ENCODE measurements at places on chromosomes 1 and 21. TPM values are rescaled to one million over a fixed set of nuclear protein-coding genes. Genes with fewer than 3 reads are reported as not detected.

The RAB42 gene
- 2.5 TPM for total RNA-seq

The ZSWIM5 gene
- 2.7 TPM for total RNA-seq

The UTS2 gene
- total RNA-seq: 5.4 TPM

The ATP1A4 gene
- total RNA-seq: not detected

The MYOG gene
- total RNA-seq: not detected

The FAM43B gene
- not detected for total RNA-seq

The SEMA6C gene
- 10.1 TPM for total RNA-seq

The LRRC39 gene
- total RNA-seq: 1.2 TPM

The YOD1 gene
- total RNA-seq: 25.3 TPM

The COQ8A gene
- total RNA-seq: 44.9 TPM

The BGLAP gene
- not detected for total RNA-seq

The FAM151A gene
- total RNA-seq: not detected

The LRRC53 gene
- not detected for total RNA-seq

The SYCP1 gene
- not detected for total RNA-seq

The RHBDL2 gene
- total RNA-seq: 9.6 TPM

The RGSL1 gene
- not detected for total RNA-seq

The LIN28A gene
- not detected for total RNA-seq

The AMPD2 gene
- total RNA-seq: 38.5 TPM

The USP24 gene
- 35.8 TPM for total RNA-seq

The PODN gene
- 207 TPM for total RNA-seq

The C1orf141 gene
- not detected for total RNA-seq

The GNAT2 gene
- not detected for total RNA-seq

The NBPF20 gene
- 1.7 TPM for total RNA-seq

The FCGR1A gene
- 4.4 TPM for total RNA-seq

Data from vagina (tissue), 2 donors.